ENCODE measurements at places on chromosomes 2 and 18.
A peak's percentile ranks its signal among the peaks of the same experiment; 100 is the strongest.

- peak; percentile 81 for DNase-seq
Observed at GRCh38 chr2:97747716-97748115, 34.3 kb downstream of the ZAP70 start.

- no peak for DNase-seq
Observed at GRCh38 chr18:2338601-2339000, 232.7 kb downstream of the METTL4 start.

DNA sequence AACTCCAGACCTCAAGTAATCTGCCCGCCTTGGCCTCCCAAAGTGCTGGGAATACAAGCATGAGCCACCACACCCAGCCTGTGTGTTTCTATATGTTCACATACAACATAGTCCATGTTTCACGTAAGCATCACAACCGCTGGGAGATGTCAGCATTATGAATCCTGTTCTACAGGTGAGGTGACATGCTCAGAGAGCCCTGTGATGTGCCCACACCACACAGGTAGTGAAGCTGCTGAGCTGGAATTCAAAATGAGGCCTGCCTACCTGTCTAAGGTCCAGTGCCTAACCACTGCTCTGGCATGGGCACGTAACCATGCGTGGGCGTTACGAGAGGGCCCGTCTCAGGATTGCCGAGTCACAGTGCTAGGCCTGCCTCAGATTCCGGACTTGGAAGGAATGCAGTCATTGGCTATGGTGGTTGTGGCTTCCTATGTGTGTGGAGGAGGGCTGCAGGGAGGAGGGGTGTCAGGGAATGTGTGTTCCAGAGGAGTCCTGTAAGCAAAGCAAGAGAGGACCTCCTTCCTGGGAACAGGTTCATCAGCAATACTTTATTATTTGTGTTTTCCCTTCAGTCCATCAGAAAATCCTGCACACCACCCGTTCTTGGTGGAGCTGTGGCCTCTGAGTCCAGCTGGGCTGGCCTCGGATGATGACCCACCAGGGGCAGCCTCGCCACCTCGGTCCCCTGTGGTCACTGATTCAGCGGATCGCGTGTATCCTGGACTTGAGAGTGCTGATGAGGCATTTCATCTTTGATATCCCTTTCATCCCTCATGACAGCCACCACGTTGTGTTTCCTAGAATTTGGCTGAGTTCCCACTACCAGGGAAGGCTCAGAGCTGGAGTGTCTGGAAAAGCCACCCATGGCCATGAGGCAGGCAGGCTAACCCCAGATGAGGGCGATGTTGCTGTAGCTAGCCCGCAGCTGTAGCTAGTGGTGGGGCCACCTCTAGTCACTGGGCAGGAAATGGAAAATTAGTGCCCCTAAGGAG lies 31.1 kb downstream of the HK2 start:
- no peak for DNase-seq

GRCh38 chr18:75291460-75291859 lies 80.9 kb downstream of the TSHZ1 start:
- no peak for DNase-seq

GRCh38 chr2:241095594-241096290 lies 6.3 kb downstream of the MTERF4 start:
- DNase-seq, result no peak

- no peak for DNase-seq
Observed at GRCh38 chr2:230650585-230651137, 62.0 kb upstream of the CAB39 start.

DNA sequence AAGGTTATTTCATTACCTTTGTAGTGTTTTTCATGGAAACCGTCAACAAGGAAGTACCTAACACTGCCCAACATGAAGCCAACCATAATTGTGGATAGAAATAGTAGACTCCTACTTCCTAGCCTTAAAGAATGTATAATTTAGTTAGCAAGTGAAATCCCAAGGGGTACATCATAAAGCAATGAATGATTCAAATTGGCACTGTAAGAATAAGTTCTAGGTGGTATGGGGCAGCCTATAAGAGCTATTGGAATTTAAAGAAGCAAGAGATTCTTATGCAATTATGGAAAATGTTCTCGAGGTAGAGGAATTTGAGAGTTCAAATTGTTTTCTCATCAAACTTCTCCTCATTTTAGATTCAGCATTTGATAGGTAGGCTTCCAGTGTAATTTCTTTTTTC lies 157.9 kb downstream of the FMNL2 start:
- DNase-seq, result no peak

- DNase-seq, result no peak
Observed at GRCh38 chr2:169562519-169562918, 11.1 kb downstream of the FASTKD1 start.

DNA sequence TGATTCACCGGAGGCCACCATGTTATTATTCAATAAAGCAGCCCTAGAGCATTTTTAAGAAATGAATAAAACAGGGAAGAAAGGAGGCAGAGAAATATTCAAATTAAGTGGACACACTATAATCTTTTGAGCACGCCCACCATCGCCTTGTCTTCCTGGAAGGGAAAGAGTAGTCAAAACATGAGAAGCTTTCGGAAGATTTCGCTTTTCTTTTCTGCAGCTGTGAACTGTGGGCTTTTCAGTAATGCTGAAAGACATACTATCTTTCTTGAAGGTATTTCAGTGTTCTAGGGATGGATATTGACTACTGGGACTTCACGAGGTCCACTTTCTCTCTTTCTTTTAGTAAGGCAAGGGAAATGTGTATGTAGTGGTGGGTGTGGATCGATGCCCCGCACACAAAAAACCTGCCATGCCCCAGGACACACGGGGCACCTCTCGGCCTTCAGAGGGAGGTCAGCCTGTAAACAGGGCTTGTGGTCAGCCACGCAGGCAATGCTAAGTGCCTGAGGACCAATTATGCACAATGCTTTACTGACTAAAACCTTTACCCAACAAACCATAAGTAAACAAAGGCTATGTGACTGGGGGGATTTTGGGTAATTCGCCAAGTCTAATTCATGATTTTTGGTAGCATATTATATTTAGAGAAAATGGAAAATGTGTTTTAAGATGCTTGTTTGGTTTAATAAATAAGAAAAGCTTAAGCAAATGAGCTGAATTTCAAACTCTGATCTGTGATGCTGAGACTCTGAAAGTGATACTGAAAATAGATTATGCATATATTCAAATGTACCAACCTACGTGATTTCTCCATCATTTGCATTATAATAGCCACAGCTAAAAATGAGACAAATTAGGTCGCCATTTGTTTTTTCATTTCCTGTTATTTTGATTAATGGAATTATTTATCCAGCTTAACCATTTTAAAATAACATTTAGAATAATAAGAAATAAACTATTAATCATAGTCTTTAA lies 130.5 kb downstream of the ZNF516 start:
- no peak for DNase-seq

DNA sequence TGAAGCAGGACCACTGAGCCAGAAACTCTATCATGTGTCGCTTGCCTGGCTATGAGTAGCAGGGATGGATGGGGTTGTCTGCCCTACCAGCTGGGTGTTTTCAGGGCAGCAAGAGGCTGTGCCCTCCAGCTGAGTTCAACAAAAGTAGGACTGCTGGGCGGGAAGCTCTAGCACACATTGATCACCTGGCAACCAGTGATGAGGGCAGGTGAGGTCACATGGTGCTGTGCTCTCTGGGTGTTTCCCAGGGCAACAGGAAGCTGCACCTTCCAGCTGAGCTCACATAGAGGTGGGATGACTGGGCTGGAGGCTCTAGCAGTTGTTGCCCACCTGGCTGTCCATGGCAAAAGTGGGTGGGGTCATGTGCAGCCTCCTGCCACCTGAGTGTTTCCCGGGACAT lies 487.3 kb upstream of the VWC2L start:
- DNase-seq, result no peak

DNA sequence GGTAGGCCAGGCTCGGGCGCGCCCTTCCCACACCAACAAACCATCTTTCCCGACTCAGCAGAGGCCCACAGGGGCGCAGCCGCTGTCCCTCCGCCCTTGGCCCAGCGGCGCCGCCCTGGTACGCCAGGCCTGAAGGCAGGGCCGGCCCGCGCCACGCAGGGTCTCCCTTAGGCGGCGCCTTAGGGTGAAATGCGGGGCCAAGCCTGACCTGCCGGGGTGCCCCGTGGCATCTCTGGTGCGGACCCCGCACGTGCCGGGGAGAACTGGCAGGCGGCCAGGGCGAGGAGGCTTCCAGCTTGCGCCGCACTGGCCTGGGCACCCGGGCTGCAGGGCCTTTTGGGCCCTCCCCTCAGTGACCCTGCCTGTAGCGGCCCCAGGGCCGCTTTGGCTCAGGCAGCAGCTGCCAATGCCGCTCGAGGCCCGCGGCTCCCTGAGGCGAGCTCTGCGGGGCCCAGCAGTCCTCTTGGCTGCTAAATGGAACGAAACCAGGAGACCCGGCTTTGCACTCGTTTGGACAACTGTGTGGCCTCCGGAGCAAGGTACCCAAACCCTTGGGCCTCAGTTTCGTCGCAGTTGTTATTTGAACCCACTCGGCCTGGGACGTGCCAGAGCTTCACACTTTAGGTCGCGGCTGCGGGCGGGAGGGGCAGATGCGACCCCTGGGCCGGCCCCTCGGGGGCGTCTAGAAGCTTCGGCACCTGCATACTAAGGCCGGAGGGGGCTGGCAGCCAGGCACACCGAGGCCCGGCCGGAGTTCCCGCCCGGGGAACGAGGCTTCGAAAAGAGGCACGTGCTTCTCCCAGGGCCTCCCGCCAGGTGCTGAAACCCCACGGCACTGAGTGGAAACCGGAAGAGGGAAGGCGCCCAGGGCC lies 8.5 kb downstream of the OTX1 start:
- DNase-seq, result no peak

DNA sequence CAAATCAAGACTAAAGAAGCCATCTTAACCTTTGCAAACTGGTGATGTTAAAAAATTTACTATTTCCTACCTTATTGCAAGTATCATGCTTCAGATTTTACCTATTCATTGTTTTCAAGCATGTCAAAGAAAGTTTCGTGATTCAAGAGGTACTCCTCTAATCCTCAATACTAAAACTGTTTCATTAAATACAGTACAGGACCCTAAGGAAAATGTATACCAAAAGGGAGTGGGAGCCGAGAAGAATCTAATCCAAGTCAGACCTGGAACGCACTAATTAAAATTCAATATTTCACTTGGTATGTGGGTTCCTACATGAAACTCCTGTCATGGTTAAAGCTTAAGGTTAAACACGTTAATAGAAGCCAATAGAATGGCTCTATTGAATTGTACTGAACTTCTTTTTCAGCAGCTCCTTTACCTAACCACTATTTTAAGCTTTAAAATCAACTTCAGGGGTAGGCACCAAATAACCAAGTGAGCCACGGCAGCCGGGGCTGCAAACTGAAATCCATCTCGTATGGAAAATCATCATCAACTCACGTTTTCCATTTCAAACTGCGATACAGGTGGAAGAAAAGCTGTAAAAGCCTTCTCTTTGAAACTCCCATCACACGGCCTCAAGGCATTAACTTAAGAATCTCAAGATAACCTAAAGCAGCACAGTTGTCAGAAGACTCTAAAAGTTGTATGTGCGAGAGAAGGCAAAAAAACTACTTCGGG lies 188.8 kb downstream of the ZEB2 start:
- DNase-seq, result no peak

GRCh38 chr2:17756668-17757067 lies 2.7 kb downstream of the GEN1 start:
- no peak for DNase-seq

GRCh38 chr2:233042549-233042948 lies 10.1 kb downstream of the NEU2 start:
- DNase-seq, result no peak

GRCh38 chr18:6598657-6599056 lies 130.9 kb upstream of the ARHGAP28 start:
- no peak for DNase-seq

- DNase-seq, result no peak
Observed at GRCh38 chr2:79831961-79832360, 319.1 kb downstream of the CTNNA2 start.

- no peak for DNase-seq
Observed at GRCh38 chr2:165369131-165369897, 100.2 kb upstream of the CSRNP3 start.

GRCh38 chr2:231000211-231000904 lies 4.4 kb downstream of the SPATA3 start:
- DNase-seq, result no peak

GRCh38 chr2:174184915-174185314 lies 63.4 kb downstream of the OLA1 start:
- DNase-seq, result no peak

DNA sequence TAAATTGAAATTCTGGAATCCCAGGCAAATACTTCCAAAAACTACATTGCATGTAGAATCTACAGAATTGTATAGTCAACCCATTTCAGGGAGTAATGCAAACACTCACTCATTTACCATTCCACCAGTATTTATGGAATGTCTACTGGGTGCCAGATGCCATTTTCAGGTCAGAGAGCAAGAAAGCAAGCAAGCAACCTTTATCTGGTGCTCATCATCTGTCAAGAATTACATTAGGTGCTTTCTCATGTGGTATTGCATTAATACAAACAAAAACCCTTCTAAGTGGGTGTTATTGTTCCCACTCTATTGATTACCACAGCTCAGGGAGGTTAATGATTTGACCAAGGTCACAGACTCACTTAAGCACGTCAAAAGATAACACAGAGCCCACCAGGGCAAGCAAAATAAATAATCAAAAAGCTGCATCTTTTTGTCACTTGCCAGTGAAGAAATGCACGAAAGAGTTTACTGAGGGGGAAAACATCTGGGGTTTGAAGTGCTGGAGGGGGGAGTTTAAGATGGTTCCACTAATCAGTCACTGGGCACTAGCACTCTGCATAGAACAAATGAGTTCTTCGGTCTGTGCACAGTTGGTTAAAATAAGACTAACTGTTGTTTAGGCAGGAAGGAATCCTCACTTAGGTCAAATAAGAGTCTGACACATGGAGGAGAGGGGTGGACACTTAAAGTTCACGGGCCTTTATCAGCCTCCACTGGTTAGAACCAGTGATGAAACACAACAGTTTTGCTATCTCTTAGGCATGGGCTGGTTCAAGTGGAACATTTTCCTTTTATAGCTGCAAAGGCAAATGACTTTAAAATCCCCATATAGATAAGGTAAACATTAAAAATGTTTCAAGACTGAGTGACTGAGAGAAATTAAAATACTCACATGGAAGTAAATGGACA lies 208.8 kb downstream of the CDH2 start:
- no peak for DNase-seq

DNA sequence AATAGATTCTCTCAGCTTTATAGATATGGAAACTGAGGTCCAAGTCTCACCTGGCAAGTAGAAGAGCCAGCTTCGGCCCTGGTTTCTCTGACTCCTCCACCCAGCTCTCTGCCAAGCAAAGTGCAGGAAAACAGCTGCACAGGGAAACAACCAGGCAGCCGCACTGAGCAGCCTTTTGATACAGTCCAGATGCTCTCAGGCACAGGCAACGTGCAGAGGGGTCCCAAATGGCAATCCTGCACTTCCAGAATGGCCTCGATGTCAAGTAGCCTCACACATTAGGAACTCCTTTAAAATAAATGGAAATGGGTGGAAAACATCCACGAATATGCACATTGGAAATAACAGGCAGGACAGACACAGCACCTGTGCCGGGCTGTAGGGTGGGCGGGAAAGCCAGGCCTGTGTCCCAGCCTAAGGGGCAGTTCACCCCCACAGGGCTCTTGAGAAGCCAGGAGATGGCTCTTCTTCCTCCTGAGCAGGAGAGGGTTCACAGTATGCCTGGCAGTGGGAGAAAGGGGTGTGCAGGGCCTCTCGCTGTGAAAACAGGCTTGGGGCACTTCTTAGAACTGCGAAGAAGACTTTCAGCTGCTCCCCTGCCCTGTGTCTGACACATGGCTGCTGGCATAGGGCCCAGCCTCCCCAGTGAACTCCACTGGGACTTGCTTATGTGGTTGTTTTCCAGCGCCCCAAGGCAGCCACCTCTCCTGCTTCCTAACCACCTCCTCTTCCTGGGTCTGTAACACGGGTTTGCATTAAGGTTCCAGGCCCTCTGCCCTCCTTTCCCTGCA lies 63.9 kb upstream of the TUBA3E start:
- no peak for DNase-seq

GRCh38 chr2:104863468-104864279 lies 9.8 kb downstream of the POU3F3 start:
- DNase-seq, result no peak
